ENCODE measurements at places on chromosomes 1 and 21.

- DNase-seq = no peak
Measured at GRCh38 chr21:31326522-31327242, 17.4 kb downstream of the TIAM1 start.

DNA sequence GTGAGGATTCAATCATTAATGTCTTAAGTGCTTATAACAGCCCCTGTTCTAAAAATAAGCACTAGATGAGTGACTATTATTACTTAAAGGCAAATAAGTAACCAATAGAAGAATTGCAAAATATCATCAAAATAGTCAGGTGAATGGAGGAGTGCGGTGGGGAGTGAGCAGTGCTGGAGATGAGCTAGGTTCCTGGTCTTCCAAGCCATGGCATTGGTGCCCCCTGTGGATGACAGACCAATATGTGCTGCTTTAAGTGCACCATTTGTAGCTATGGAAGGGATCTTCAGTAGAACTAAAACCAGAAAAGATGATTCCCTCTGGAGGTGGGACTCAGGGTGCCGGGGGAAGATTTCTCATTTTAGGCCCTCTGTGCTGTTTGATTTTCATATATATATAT lies 46.1 kb upstream of the SLC30A1 start:
- DNase-seq = no peak

GRCh38 chr21:39079617-39080016 lies 103.6 kb downstream of the PSMG1 start:
- DNase-seq = no peak

DNA sequence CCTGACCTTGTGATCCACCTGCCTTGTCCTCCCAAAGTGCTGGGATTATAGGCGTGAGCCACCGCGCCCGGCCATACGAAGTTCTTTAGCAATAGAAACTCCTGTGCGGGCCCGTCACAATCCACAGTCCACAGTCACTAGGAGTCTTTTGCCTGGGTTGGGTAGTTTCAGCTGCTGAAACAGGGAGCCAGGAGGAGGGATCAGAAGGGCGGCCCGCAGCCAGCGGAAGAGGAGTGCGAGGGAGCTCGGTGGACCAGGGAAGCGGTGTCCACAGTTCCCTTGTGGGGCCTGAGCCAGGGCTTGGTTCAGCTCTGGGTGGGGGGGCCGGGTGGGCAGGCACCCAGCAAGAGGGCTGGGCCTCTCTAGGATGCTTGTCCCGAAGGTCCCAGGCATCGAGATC lies 17.9 kb upstream of the HSPG2 start:
- DNase-seq = no peak

GRCh38 chr21:39637197-39637970 lies 24.6 kb downstream of the B3GALT5 start:
- DNase-seq = no peak

DNA sequence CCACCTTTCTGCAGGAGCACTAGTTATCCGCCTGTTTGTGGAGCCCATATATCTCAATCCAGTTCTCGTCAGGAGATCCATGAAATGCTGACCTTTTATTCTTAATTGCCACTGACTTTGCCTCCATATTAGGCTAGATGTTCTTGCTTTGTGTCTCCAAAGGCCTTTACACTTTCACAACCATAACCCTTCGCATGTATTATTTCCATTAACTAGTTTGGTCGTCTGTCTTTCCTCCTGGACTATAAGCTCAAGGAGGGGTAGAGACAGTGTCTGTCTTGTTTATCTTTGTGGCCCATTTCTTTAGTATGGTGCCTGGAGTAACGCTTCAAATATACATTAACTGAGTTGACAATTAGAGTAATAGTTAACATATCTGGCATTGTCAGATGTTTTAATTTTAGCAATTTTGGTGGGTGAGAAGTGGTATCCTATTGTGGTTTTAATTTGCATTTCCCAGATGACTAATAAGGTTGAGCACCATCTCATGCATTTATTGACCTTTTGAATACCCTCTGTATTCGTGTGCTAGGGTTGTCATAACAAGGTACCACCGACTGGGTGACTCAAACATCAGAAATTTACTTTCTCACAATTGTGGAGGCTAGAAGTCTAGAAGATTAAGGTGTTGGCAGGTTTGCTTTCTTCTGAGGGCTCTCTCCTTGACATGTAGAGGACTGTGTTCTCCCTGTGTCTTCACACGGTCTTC lies 21.7 kb upstream of the IL12RB2 start:
- DNase-seq = no peak

- DNase-seq = peak; percentile 29
Measured at GRCh38 chr21:35257413-35257812, 208.3 kb upstream of the RUNX1 start.

DNA sequence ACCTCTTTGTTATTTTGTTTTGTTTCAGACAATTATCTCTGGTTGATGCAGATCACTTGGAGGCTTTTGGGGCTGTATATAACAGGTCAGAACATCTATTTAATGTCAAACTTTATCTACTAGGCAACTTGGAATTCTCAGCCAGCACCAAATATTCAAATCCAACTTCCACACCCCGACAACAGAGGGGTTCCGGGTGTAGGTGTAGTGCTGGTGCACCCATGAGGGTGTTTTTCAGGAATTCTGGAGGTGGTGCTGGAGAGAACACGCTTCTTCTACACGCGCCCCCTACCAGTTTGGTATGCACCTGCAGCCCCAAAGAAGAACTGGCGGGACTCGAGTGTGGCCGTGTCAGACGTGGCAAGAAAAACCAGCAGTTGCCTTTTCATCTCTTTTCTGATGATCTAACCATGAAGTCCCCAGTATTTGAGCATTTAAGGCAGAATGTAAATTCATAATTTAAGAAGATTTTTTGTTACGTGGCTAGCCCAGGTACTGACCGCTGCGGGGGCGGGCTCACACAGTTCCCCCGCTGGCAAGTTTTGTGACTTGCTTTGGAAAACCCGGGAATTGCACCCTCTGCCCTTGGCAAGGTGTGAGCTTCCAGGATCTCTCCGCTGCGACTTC lies 462 bp upstream of the TLCD4 start:
- peak; percentile 81 for DNase-seq

GRCh38 chr1:22132517-22133235 lies 10.2 kb downstream of the WNT4 start:
- no peak for DNase-seq

GRCh38 chr1:10724948-10725847 lies 71.2 kb downstream of the CASZ1 start:
- DNase-seq = no peak

DNA sequence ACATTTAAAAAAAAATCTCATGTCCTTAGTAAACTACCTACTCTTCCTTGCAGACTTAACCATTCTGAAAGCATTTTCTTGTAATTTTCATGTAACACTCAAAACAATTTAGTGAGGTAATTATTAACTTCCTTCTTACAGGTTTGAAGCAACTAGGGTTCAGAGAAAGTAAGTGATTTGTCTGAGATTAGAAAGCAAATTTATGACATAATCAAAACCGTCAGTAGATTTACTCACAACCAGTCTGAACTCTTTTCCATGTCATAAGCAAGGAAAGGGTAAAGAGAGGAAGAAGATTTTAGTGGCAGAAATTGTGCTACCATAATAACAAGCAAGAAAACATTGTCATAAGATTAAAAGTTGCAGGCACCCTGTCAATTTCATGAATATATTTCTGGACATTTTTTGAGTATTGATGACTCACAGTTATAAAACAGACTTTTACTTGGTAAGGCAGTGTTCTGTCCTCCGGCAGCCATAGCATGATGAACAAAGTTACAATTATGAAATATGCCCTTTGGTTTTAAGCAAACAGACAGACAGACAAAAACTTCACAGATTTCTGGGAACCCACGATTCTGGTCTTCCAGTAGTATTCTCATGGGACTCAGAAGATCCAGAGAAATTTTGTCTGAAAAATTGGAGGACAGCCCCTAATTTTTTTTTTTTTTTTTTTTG lies 707.2 kb downstream of the RWDD3 start:
- DNase-seq = no peak

DNA sequence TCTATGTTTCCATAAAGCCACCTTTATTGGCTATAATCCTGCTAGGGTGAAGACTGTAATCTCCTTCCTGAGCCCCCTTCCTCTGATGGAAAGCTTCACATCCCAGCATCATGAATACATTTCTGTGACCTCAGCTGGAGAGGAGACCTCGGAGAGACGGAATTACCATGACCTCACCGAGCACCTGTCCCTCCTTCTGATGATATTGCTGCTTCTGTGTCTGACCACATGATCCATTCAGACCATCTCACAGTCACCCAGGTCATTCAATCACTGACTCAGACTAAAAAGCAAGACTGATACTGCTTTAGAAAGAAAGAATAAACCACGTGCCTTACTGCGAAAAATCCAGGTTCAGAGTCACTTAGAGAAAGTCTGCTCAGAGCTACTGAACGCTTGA lies 8.8 kb downstream of the KCND3 start:
- no peak for DNase-seq

DNA sequence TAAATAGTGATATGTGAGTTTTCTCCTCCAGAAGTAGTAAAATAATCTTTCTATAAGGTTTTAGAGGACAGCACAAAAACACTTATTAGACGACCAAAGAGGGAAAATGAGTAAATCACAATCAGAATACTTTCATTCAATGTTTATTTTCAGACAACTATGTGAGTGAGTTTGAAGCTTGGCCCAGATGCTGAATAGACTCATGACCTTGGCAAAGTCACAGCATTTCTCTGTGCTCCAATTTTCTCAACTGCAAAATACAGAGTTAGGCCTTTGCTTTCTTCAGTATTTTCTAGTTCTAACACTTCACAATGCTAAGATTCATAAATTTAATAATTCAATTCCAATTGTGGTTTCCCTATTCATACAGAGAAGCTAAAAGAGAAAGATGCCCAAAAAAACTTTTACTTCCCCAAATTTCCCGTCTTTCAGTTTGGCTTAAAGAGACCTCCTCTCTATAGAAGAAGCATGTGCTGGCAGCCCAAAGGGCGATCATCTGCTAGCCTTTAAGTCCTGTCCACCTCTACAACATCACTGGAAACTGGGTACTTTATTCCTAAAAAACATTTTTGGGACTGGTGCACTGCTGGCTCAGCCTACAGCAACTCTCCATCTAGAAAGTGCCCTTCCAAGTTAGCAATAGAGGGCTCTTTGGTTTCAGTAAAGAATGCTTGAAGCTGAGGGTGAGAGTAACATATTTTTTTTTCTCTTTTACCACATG lies 116.8 kb upstream of the GORAB start:
- no peak for DNase-seq

DNA sequence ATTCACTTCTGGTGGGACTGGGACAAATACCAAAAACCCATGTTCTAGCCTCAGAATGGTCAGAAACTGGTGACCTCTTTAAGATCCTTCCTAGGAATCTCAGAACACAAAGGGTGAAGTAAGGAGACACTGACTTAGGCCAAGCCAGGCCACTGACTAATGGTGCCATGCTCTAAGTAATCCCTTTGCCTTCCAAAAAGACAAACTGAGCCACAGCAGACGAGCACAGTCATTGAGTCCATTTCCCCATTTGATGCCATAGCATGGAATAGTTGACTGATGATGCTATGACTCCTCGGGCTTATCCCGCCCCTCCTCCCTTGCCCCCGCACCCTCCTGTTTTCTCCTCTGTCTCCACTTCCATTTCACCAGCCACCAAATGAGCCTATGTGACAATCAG lies 145.8 kb upstream of the ZNF648 start:
- DNase-seq = no peak

GRCh38 chr1:40339420-40340323 lies 22.6 kb upstream of the COL9A2 start:
- DNase-seq = no peak

DNA sequence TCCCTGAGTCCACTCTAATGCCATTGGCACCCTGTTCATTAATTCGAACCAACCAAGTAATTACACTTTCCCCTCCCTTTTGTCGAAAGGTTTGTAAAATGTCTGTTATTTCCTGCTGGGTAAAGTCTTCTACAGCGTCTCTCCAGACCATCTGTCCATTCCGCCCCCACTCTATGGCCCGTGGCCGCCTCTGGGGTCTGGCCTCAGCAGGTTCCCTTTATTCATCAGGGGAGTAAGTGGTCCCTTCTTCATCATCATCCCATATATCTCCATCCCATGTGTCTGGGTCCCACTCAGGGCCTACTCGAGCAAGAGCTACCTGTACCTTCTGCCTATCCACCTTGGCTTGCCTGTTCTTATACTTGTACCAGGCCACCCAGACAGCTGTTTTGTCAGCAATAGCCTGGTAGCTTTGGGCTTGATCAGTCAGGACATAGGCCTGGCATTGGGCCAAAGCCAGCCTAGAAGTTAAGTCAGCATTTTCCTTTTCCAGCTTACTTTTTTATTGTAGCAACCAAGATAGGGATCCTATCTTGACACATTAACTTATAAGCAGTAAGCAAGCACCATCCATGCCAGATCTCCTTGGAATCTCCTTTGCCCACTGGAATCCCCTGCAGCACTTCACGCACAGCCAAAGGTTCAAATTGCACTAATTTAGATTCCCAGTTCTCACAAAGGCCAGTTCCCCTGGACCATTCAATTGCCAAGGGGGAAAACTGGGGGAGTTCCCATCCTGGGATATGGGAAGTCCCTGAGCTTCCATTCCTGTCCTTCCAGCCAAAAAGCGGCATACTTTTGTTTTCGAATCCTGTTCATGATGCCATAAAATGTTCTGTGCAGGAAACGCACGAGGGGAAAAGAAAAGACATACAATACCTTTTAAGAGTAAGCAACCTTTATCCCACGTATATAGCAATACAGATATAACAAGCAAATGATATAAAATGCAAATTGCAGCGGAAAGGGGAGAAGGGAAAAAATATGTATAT lies 6.6 kb upstream of the STUM start:
- no peak for DNase-seq

DNA sequence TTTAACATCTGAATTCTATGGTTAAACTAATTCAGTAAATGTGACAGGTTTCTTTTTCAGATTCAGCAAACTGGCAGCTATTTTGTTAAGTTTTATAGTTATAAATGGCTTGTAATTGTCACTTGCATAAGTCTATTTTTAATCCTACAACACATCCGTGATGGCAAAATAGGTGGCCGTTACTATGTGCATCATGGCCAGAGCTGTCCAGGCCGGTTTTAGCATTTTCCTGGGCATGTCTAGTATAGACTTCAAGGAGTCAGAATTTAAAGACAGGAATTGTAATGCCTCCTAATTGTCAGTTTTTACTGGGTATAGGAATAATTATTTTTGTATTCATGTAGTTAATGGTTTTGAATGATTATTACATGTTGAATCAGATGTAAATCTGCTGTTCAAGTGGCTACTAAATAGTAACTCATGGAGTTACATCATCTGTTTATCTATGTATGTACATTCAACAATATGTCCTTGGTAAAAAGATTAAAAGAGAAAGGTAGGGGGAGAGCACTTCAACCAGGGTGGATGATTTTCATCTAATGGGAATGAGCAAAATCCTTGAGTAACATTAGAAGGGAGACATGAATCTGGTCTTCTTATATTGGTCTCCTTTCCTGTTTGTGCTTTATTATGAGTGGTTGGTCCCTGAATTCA lies 3.2 kb upstream of the B3GALT2 start:
- DNase-seq = no peak

DNA sequence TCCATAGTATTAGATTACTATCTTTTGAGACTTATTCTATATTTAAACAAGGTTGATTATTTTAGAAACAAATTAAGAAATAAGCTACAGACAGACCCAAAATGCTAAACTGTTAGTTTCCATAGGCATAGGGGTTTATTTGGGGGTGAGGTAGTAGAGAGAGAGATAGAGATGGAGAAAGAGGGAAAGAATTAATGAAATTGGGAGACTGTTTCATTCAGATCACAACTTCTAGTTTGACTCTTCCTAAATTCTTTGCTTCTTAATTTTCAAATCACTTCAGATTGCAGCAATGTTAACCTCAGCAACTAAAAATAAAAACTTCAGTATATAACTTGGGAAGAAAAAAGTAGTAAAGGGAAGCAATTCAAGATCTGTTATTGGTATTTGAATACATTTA lies 3.4 kb downstream of the JUN start:
- no peak for DNase-seq

- DNase-seq = no peak
Measured at GRCh38 chr1:64173336-64173940, 30.0 kb upstream of the UBE2U start.

- DNase-seq = no peak
Measured at GRCh38 chr1:165315481-165315880, 41.0 kb downstream of the LMX1A start.

Measured in spinal cord (tissue), 10 donors.